ENCODE measurements at places on chromosomes 12 and 14.

DNA sequence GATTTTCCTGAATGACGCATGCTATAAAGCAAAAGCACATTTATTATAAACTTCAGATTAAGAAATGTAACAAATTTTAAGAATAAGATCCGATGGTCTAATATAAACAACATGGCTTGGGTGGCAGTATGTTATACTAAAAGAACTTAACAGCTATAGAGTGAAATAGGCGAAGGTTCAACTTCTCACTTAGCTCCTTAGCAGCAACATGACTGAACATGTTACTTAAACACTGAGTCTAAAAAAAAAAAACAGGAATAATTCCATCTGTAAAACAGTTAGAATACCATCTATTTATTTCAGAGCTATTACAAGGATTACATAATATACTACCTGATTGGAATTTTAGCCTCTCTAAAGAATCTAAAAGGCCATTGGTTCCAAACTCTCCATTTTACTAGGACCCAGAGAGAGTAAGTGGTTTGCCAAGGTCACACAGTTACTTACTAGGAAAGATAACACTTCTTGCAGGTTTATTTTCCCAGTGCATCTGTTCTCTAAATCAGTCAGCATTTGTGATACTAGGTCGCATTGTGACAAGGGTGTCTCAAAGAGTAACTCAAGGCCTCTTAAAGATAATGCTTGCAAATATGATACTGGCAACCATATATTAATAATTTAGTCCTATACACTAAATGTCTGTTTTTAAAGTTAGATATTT lies 14.8 kb downstream of the OSBPL8 start:
- no peak for DNase-seq

- DNase-seq = no peak
Measured at GRCh38 chr12:71954083-71954778, 15.6 kb downstream of the TPH2 start.

DNA sequence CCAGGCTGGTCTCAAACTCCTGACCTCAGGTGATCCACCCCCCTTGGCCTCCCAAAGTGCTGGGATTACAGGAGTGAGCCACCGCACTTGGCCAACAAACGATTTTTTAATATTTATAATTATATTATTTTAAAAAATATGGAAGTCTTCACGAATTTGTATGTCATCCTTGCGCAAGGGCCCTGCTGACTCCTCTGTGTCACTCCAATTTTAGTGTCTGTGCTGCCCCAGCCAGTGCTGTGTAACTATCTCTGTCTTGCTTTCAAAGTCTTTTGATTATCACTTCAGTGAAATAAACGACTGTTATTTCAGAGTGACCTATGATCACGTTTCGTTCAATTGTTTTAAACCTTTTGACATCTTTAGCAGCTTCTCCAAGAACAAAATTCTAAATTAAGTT lies 13.1 kb upstream of the MMP17 start:
- peak; percentile 53 for DNase-seq

DNA sequence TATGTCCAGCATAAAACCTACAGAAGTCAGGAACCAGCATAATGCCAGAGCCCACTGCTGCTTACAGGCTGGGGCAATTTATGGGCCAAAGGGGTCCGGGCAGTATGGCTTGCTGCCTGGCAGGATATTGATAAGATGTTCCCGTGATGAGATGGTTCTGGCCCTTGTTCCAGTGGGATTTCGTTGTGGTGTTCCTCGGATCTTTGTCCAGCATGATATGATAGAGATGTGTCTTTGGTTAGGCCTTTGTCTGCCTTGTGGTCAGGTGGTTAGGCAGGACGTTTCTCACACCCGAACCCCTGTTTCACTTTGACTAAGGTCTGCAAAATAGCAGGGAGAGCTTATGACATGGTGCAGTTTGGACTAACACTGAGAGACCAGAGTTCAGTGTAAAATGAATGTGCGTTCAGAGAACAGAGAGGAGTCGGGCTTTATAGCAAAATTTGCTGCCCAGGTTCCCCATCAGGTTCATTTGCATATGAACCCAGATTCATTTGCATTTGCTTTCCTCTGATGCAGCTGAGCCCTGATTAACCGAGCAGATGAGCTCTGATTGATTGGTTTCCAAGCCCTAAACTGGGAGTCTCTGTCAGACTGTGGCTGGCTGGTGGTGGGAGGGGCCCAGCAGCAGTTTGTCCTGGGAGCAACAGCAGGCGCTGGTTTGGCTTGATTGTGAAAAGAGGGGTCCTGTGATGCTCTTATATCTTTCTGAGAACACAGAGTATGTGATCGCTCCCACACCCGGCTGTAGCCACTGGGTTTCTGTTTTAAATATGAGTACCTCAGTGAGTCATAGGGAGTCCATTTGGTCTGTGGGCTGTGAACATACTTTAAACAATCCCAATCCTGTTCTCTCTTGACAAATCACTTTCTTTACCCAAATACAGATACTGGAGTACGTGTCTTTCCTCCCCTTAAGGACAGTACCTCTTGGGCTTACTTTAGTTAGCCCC lies 156.3 kb upstream of the PZP start:
- DNase-seq = no peak

GRCh38 chr12:98151105-98151590 lies 364.2 kb upstream of the TMPO start:
- no peak for DNase-seq

- no peak for DNase-seq
Measured at GRCh38 chr12:121933522-121934308, 15.3 kb downstream of the CFAP251 start.

DNA sequence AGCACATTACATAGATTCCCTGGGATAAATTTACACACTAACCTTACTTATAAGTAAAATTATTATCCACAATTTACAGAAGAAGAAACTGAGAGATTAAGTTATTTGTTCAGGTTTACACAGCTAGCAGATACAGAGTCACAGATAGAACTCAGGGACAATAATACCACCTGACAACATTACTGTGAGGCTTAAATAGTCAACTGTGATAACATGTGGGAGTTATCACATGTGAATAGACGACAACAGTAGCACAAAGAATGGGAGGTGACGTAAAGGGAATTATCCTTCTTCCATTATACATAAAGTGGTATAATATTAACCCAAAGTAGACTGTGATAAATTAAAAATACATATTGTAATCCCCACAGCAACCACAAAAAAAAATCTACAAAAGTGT lies 6.2 kb upstream of the SPIC start:
- DNase-seq = no peak

DNA sequence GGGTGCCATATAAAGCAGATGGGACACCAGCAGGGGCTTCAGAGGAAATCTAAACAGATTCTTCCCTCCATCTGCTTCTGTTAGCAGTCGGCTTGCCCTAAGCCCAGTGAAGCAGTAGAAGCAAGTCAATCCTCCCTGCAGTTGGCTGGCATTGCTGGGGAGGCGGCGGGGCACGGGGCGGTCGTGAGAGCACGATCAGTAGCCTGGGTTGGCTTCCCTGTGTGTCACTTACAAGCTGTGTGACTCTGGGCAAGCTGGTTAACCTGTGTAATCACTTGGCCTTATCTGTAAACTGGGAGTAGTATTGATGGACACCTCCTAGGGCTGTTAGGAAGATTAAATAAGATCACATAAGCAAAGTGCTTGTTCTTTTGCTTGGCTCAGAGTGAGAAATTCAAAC lies 19.4 kb downstream of the MYRFL start:
- no peak for DNase-seq
